ENCODE measurements at places on chromosomes 4 and X. TPM values are rescaled to one million over a fixed set of nuclear protein-coding genes. Genes with fewer than 3 reads are reported as not detected.

EDA2R gene
- total RNA-seq: 3.2 TPM

DBET gene
- total RNA-seq: not detected

NUDT11 gene
- 1.6 TPM for total RNA-seq

HTN1 gene
- not detected for total RNA-seq

DNA sequence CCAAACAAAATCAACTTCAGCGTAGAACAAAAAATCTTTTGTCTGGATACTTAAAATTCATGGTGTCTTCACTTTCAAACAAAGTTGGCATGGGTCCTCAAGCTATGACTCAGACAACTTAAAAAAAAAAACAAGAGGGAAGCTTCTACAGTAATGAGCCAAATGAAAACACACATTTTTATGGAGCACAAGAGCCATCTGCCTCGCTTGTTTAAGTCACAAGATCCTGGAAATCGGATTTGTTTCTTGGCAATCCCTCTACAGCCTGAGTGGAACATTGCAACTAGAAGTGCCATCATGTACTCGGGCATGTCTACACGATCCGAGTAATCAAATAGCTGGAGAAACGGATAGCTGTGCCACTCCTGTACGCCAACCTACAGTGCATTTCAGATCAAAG, 22.6 kb downstream of the LAMP2 start:
- no peak for DNase-seq

DNA sequence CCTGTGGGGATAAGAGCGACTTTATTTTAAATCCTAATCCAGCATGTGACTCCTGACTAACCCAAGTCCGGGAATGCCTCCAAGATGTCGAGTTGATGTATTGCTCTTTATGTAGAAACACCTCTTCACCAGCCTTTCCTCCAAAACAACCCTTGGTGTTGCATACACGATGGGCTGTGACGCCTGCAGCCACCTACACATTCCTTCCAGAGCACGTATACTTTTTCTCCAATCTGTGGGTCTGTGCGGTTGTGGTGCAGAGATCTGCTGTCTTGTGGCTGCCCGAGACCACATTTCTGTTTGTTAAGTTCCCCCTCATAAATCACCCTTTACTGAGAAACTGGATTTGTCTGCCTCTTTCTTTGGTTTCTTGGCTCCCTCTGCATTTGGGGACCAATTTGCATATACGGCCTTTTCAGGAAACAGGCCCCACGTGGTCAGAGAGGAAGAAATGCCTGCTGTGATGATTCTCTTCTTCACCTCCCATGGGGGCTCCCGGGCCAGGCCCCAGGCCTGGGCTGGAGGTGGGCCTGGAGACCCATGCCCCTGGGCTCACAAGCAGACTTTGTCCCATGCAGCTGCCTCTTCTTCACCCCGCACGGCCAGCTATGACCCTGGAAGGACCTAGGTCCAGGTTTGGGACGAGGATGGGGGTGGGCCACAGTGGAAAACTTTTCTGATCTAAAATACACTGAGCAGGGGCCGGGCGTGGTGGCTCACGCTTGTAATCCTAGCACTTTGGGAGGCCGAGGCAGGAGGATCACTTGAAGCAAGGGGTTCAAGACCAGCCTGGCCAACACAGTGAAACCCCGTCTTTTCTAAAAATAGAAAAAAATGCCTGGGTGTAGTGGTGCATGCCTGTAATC, 21.4 kb upstream of the AFAP1 start:
- DNase-seq: no peak

GRCh38 chr4:184434021-184434420, 40.3 kb downstream of the IRF2 start:
- no peak for DNase-seq

- no peak for DNase-seq
Measured at GRCh38 chrX:127571834-127572233, 480.4 kb downstream of the ACTRT1 start.

DNA sequence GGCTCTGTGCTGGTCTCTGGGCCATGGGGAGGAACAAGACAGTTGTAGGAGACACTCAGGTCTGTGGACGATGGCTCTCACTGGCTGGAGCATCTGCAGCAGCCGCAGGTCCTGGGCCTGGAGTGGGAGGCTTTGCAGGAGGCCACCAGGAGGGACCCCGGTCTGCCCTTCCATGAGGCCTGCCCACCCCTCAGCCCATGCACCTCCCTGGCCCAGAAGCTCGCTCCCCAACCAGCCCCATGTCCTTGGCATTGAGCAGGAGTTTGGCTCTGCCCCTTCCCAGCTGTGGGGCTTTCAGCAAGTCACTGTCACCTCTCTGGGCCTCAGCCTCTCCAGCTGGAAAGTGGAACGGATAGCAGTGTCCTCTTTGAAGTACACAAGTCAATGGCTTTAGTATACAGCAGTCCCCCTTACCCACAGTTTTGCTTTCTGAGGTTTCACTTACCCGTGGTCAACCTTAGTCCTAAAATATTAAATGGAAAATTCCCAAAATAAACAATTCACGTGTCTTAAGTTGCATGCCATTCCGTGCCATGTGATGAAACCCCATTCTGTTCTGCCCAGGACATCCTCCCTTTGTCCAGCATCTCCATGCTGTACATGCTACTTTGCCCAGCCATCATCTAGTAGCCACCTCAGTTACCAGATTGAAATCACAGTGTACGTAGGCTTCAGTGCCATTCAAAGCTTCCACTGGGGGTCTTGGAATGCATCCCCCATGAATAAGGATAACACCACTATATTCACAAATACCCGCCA, 104.0 kb downstream of the CPZ start:
- DNase-seq: peak; percentile 61

GRCh38 chr4:108119199-108119800, 49.4 kb downstream of the LEF1 start:
- no peak for DNase-seq

DNA sequence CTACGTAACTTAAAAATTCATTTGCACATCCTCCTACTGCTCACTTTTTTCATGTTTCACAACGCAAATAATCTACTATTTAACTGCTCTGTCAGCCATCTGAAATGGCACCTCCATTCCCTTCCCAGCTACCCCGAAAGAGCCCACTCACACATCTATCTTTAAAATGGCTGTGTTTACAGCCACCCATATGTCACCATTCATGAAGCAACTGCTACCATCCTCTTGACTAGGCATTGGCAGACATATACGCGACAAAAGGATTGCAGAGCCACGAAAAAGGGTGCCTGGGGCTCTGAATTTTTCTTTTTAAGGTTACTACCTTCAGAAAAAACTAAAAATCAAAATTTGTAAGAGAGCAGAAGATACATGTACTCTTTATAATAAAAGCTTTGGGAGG, 11.5 kb downstream of the SH3RF1 start:
- no peak for DNase-seq

- DNase-seq: no peak
Measured at GRCh38 chrX:101117701-101118100, 19.7 kb downstream of the CENPI start.
